SW 1271 (cell line): ENCODE measurements at places on chromosomes 13 and 19.

GRCh38 chr13:46612267-46612666 lies 59.3 kb downstream of the LRCH1 start:
- DNase-seq, result no peak

- no peak for DNase-seq
Observed at GRCh38 chr13:40341096-40341471, 325.4 kb downstream of the FOXO1 start.

GRCh38 chr19:16088351-16089009 lies 12.2 kb downstream of the TPM4 start:
- DNase-seq, result no peak

- DNase-seq, result no peak
Observed at GRCh38 chr19:16266586-16266942, 58.1 kb upstream of the KLF2 start.
